Posterior cingulate gyrus (tissue), 11 donors: ENCODE measurements at places on chromosomes 6 and 20.

- DNase-seq = no peak
These were observed 95.5 kb upstream of the VGLL2 start for GRCh38 chr6:117169781-117170281.

GRCh38 chr6:87742106-87742505 is 40.1 kb upstream of the AKIRIN2 start:
- DNase-seq = no peak

DNA sequence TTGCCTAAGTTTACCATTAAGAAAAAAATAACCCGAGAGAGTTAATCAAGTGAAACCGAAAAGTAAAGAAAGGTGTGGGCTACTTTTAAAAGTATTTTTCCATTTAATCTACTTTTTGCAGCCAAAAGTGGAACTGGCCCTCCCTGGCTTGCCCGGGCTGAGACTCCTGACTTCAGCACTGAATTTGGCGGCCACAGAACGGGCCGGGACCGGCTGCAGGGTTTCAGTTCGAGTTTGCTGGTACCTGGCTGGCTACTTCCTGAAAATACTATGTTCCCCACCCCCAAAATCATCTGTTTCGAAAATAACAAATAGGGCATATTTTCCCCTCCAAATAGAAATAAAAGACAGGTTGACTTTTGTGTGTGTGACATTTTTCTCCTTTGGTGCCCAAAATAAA is 173.4 kb upstream of the EXOC2 start:
- DNase-seq = no peak

DNA sequence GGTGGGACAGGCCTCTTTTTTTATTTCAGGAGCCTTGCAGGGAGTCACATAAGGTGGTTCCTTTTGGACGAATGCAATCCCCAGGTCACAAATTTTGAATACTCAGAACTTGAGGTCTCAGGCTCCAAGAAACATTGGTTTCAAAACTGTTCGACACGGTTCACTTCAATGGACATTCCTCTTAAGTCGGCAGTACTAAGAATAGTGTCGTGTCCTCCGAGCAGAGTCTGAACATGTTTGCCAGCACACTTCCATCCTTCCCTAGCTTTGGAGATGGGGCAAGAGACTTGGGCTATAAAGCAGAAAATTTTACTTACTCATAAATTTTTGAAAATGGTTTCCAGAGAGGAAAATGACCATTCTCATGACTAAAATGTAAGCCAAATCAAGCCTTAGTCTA is 265.4 kb downstream of the THBS2 start:
- DNase-seq = no peak

DNA sequence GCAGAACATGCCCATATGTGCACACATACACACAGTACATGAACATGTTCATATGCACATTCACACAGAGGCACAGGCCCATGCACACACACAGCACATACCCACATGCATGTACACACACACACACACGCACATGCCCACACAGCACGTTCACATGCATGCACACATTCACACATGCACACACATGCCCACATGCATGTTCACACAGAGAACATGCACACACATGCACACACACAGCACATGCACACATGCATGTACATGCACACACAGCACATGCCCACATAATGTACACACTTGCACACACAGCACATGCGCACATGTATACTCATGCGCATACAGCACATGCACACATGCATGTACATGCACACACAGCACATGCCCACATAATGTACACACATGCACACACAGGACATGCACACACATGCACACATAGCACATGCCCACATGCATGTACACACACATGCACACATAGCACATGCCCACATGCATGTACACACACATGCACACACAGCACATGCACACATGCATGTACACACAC is 25.9 kb downstream of the RNASET2 start:
- no peak for DNase-seq

DNA sequence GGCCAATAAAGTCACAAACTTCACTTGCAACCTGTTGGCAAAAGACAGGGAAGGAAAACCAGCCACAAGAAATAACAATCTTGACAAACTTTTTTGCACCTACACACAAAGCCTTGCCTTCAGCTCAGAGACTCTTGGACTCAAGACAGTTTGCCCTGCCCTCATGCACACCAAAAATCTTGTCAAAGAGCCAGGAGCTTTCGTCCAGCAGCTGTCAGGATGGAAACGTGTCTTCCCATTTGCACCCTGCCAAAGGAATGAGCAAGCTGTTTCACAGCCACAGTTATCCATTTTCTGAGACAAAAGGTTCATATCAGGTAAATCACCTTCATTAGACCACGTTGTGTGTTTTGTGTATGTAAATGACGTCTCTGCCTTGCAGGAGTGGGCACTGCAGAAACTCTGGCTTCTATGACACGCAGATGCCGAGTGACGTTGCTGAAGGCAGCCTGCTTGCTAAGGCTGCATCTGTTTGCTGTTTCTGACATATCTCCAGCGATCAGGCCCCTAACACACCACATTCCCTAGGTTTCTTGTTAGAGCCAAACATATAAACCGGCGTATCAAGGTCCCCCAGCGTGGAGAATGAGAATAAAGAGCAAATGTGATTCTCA is 193.4 kb downstream of the SYNDIG1 start:
- DNase-seq = no peak

DNA sequence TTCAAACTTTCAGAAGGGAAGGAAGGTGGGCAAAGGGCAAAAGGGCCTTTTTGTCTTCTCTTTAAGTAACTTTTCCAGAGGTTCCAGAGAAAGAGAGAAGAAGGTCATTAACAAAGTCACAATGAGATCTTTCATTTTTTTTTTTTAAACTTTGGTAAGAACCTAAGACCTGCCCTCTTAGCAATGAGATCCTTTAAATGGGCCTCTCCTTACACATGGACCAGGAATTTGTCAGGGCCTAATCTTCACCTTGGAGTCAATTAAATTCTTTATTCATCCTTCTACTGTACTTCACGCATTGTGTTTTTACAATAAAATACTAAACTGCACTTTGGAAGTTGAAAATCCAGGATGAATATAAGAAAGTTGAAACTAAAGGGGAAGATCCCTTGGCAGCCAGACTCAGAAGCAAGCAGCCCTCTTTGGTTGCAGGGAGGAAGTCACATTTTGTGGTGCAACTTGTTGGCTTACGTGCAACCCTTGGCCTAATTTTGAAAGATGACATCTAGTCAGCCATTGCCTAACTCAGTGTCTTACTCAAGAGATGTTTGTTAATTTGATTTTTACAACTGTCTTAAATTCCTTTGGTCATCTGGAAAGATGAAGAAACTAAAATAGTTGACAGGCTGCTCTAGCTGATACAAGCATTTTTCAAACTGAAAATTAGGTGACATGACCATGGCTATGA is 11.9 kb upstream of the TMEM170B start:
- DNase-seq = no peak

- DNase-seq = peak; percentile 58
These were observed 108.5 kb downstream of the LY86 start for GRCh38 chr6:6696867-6697531.

DNA sequence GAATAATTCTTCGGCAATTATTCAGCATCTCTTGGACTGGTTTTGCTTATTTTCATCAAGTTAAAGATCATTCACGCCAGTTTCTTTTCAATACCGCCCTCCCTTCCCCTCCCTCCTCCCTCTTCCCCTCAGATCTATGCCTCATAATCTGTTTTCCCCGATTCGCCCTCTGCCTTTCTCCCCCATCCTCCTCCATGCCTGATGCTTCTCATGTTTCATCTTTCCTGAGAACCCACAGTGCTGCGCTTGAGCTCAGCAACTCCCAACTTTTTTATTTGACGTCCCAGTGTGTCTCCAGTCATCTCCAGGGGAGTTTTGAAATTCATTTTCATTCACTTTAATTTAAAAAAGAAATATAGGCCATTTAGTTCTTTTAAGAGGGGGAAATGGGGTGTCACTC is 142.7 kb downstream of the PTPRT start:
- DNase-seq = no peak

- no peak for DNase-seq
These were observed 9.9 kb upstream of the SPATS1 start for GRCh38 chr6:44332585-44332984.
